ENCODE measurements at places on chromosomes 1 and 21. TPM values are rescaled to one million over a fixed set of nuclear protein-coding genes. Genes with fewer than 3 reads are reported as not detected.

- DNase-seq, result no peak
Measured at GRCh38 chr1:246063013-246063616, 444.0 kb downstream of the SMYD3 start.

Gene CACNA1S
- 0.76 TPM for polyA plus RNA-seq

Gene COL11A1
- 4.0 TPM for polyA plus RNA-seq

Gene SYPL2
- polyA plus RNA-seq, result 8.3 TPM

Gene PLXNA2
- 21.2 TPM for polyA plus RNA-seq

GRCh38 chr1:109499661-109500536 is 6.0 kb downstream of the CYB561D1 start:
- no peak for DNase-seq
